ENCODE measurements at places on chromosomes 2 and 18.

- DNase-seq, result no peak
These were observed 412 bp downstream of the GPD2 start for GRCh38 chr2:156436497-156437085.

DNA sequence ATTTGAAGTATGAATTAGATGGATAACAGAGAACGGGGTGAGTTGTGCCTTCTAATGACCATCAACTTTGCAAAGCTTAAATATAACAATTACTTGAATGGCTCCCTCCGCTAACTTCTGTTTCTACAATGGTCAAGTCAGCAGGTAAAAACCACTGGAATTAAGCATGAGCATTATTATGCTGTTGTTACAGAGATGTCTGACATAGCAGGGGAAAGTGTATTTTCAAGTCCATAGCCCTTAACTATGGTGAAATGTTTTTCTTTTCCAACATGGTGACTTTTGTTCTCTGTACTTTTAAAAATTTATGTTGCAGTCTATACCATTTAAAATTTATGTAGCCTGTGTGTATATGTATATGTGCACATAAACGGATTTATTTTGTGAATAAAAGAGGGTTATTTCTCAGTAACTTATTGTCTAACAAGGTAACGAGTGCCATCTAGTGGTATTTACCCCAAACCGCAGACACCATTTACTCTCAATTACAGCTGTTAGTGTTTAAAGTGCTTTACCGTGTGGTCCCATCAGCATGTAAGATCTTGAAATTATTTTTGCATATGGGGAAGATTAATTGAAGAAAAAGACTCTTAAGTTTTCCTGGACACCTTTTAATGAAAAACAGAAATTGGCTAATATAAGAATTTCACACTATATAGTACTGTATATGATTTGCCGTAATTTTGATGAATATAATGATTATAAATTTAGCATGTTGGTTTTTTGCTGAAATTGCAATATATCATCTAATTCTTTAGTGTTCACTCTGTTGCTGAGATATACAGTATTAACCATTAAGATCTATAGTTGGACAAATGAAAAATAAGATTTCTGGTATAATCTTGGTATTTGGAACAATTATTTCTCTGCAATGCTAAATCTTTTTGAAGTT is 78.2 kb downstream of the UBE2E3 start:
- no peak for DNase-seq

- DNase-seq, result no peak
These were observed 21.4 kb upstream of the TMEM177 start for GRCh38 chr2:119657466-119658145.

- no peak for DNase-seq
These were observed 142.2 kb upstream of the DTNA start for GRCh38 chr18:34567857-34568256.

GRCh38 chr18:10009321-10010144 is 95.7 kb downstream of the VAPA start:
- DNase-seq, result no peak

- DNase-seq, result no peak
These were observed 37.0 kb downstream of the EIF4E2 start for GRCh38 chr2:232587512-232587911.

DNA sequence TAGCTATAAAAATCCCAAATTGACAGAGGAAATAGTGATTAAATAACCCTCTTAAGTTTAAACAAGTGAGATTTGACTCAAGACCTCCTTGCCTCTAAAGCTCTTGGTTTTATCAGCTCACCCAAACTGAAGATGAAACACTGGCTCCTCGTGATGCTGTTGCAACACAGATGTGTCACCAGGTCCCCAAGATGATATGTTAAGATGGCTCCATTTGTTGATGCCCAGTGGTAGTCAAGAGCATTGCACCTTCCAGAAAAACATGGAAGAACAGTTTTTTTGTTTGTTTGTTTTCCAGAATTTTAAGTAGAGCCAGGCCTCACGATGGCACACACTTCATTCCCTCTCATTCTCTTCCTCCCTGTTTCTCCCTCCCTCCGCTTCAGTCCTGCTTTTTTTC is 399.8 kb downstream of the TXNL1 start:
- DNase-seq, result no peak

- peak; percentile 69 for DNase-seq
These were observed at the start of gene ADGRF3 for GRCh38 chr2:26346454-26347053. ADGRF3 (minus strand) TSS chr2:26346789; CDS start chr2:26346234, 555 bp downstream.

DNA sequence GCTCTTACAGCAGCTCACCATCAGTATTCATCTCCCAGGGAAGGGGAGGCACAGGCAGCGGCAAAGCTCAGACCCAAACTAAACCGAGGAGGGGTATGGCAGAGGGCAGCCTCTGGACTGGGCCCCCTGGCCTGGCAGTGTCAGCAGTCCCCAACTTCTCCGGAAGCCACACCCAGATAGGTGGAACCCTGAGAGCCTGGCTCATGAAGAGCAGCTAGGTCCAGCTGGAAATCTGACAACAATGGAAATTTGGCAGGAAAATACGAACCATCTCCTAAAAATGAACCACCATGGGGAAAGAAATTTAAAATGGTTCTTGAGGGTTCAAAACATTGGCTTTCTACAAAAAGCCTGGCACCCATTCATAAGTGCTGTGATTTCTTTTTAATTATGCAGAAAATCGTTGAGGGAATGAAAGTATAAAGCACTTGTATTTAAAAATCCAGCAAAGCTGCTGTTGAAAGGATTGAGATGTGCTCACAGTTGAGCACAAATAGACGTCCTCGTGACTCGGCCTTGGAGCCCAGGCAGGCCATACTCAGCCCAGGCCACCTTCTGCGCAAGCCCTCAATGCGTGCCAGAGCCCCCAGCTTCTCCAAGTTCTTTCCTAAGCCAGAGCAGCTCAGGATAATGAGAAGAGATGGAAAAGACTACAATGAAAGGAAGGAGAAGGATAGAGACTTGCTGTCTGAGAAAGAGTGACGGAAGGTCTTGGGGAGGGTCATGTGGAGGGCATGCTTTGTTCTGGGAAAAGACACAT is 93.0 kb downstream of the COL6A3 start:
- DNase-seq, result no peak

DNA sequence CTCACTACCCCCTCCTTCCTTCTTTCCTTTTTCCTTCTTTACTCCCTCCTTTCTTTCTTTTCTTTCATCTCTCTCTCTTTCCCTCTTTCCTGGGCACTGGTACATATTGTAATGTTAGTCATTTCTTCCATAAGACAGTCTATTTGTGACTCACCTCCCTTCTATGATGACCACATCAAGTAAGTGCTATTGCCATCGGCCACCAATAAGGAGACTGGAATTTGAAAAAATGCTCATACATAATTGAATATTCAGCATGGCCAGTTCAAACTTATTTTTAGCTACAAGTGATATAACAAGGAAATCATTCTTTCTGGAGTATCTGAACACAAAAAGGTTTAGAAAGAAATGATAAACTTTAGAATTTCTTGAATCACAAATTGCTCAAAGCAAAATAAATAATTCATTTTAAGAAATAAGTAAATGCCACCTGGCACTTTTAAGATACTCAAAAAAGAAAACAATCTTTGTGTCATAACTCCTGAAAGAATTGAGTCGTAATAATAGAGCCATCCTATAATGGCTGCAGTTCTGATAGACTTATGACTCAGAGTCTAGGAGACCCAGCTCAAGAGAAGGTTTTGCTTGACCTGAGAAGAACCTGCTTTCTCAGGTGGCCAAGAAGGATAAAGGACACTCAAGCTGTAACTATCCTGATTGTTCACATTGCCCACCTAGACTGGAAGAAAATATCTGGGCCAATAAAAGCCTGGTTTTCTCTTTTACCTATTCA is 51.6 kb upstream of the CCBE1 start:
- no peak for DNase-seq

DNA sequence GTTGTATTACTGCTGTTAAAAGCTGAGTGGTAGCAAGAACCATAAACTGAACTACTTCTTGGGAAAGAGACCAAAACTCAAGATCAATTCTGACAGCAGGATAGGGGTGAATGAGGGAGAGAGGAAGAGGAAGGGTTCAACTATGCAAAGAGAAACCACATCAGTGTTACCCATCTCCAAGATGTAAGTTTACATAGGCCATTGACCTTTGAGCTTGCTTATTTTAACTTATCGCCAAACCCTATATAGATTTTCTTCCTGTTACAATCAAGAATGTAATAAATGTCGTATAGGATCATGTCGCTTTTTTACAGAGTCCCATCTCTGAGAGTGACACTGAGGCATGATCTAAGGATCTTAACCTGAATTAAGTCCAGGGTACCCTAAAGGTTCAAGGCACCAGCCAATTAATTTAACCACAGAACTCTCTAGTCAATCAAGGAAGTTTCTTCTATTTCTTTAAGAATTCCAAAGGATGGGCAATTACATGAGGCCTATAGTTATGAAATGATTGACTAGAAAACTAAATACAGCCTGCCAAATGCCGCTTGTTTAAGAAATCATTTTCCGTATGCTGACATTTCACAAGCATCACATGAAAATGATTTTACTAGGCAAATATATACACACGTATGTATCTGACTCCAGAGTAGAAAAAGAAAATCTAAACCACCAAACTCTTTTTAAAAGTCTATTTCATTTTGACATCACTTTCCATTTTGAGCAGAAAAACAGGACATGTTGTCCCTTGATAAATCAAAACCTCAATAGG is 11.8 kb downstream of the RND3 start:
- DNase-seq, result no peak

- no peak for DNase-seq
These were observed 211.8 kb upstream of the RND3 start for GRCh38 chr2:150699218-150699617.

GRCh38 chr2:182266909-182267308 is 159.9 kb downstream of the PDE1A start:
- DNase-seq, result no peak

GRCh38 chr2:37857575-37858399 is 67.3 kb upstream of the RMDN2 start:
- DNase-seq, result no peak

GRCh38 chr2:235390108-235390815 is 103.6 kb upstream of the AGAP1 start:
- DNase-seq, result no peak

GRCh38 chr2:5758346-5758745 is 66.2 kb downstream of the SOX11 start:
- no peak for DNase-seq

GRCh38 chr18:78558948-78559347 is 420.7 kb upstream of the SALL3 start:
- no peak for DNase-seq

DNA sequence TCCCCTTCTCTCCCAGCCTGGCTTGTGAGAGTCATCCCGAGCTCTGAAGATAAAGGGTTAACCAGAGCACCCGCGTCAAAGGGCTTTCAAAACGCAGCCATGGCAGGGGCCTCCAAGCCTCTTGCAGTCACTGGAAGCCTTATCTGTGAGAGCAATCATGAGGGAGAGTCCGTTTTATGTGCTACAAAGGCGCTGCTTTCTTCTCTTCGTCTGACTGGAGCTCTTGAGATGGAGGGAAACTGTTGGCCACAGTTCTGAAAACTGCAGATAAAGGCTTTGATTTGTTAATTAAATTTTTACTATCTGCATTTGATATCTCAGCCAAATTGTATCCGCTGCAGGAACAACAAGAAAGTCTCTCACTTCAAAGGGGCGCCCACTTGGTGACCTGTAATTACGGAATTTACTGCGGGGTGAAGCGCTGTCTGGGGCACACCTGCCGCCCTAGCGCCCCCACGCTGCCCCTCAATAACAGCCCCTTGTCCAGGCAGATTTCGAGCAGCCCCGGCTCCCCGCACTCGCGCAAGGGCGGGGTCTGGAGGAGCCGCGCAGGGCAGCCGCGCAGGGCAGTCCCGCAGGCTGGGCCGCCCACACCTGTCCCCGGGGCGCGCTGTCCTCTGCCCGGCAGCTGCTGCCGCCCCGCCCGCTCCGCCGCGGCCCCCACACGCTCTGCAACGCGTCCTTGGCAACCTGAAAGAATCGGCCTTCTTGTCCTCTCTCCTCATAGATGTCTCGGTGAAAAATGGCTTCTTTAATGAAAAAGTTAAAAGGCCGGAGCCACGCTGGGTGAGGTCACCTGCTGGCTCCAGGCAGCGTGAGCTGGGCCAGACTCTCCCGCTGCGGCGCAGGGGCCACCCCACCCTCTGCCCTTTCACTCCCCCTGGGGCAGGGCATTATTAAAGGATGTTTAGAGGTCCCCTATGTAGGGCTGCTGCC is 217.9 kb downstream of the VAPA start:
- DNase-seq, result peak; percentile 54

DNA sequence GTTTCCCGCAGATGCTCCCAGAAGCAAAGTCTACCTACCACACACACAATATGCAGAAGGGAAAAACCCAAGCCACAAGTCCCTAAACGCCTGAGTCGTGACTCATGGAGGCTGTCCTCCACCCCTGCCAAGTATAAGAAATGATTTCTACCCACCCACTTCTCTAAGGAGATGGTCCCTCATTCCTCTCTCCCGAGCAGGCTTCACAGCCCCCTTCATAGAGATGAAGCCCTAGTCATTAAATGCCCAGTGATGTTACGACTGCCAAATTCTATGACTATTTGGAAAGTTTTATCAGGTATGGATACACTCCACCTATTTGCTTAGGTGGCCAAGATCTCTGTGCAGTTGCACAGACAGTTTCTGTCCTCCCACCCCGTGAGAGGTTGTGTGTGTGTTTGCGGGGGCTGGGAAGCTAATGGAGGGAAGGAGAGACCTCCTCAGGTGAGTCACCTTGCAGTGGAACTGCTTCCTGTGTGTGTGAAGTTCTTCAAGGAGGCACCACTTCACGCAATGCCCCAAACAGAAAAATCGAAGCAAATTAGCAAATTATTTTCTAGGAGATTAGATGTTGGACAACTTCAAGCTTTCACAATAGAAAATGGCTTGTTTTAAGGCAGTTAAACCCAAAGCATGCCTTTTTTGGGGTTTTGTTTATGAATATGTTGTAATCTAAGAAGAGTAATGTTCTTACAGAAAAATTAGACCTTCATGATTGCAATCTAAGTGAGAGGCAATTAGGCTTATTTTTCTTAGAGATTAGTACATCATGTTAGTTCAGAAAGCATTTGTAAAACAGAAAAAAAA is 175.2 kb downstream of the TGIF1 start:
- DNase-seq, result peak; percentile 61

DNA sequence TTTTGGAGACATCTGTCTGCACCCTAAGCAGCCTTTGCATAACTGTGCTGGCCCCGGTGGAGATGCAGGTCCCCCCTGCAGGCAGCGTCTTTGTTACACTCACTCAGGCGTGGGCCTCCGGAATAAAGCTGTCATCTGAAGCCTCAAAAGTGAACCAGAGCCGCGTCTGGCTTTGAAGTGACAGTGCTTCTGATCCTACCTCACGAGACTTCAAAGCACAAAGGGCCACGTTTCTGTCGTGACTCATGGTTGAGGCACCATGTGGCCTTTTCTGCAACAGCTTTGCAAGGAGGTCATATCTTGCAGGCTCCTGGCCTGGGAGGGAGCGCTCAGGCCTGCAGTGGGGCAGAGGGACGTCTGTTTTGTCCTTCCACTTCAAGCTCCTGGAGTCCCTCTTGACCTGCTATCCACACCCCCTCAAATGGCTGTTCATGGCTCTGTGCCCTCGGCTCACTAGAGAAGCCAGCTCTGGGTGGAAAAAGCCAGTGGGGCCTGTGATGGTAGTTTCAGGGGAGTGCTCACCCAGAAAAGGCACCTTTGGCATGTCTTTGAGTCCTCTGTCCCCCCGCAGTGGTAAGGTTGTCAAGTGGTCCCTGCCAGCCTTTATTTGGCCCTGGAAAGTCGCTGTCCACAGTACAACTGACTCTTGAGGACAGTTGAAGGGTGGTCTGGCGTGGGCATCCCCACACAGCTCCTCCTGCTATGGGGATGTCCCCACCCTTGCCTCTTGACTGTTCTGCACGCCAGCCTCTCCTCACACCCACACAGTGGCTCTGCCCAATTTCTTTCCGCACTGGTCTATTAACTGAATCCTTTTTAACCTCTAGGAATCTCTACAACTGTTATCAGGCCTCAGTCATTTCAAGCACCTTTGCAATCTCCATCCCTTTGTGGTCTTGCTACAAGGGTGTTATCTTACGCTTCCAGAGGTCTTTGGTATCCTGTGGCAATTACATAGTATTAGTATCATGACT is 19.3 kb downstream of the GPR55 start:
- DNase-seq, result peak; percentile 45

All from Caco-2 (cell line).